Activated T-cell treated with anti-CD3 and anti-CD28 coated beads, Interleukin-2, amount 50 U/mL, for 4 hours (primary cell): ENCODE measurements at places on chromosomes 7 and 10. TPM values are rescaled to one million over a fixed set of nuclear protein-coding genes. Genes with fewer than 3 reads are reported as not detected.
A peak's percentile ranks its signal among the peaks of the same experiment; 100 is the strongest.

DOCK1 gene
- 0.11 TPM for total RNA-seq

DNA sequence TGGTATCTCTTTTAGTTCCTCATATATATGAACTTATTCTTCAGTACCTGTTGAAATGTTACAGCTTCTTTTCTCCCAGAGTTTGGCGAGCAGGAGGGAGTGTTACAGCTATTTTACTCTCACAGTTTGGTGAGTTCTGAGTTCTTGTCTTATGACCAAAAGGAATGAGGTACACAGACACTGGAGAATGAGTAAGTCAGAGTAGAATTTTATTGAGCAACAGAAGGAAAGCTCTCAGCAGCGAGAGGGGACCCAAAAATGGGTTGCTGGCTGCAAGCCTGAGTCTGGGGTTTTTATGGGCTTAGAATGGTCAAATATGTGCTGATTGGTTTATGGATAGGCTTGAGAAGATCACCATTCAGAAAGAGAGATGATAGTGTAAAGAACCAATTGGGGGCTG, 175.2 kb downstream of the CDK14 start:
- DNase-seq: no peak

- no peak for DNase-seq
Observed at GRCh38 chr10:73858013-73858708, 16.2 kb downstream of the CAMK2G start.

DNA sequence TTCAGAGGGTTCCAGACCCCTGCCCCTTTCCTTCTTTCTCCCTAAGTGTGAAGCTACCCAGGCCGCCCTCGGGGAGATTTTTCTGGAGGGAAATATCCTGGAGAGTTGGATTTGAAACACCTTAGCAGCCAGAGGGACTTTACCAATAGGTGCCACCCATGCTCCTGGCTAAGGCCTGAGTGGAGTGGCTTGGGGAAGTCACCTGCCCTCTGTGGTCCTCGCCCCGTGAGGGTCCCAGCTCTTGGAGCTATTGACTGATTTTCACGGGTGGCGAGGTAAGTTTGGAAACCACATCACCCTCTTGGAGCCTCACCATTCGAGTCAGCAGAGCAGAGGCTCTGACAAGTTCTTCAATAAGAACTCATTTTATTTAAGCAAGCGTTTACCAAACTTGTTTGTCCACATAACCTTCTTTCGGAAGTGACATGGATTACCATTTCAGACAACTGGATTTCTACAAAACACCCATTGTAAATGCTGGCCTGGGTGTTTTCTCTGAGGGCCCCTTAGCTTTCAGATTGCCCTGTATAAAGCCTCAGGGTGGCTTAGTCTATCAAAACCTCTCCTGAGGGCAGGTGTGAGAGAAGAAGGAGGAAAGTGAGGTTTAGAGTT, 20.4 kb downstream of the AQP1 start:
- DNase-seq: no peak

CPN1 gene
- total RNA-seq: not detected

PPP1R3A gene
- not detected for total RNA-seq

WNT8B gene
- 0.11 TPM for total RNA-seq

OR2A5 gene
- total RNA-seq: not detected

CALCR gene
- not detected for total RNA-seq

TLX1 gene
- total RNA-seq: not detected

GPER1 gene
- 0.08 TPM for total RNA-seq

CPA1 gene
- 11.6 TPM for total RNA-seq

TFPI2 gene
- 3.2 TPM for total RNA-seq

DNA sequence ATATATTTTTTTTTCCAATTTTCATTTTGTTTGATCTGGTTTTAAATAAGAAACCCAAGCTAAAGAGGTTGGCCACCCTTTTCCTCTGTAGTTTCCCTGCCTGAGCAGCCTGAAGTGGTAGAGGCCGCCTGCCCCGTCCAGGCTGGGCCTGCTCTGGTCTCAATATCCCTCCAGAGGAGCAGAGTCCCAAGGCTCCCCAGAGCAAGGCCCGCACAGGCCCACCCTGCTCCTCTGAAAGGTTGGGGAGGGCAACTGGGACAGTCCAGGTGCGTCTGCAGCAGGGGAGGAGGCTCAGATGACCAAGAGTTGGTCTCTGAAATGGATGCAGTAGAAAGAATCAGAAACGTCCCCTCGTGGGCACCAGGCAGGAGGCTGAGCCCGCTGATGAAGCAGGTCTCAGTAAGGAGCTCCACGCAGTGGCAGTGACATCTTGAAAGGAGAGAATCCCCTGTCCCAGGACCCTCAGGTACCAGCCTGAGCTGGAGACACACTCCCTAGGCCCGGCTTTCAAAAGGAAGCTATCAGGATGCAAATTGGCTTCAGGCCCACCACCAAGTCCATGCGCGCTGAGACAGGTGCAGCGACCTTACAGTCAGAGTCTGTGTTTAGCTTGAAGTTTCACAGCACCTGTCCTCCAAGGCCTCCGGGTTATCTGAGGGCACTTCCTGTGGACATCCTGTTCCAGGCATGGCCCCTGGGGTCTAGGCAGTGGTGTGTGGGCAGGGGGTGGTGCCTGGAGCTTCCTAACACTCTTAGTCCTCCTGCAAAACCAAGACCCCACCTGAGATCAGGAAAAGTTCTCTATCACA, 37.7 kb downstream of the EN2 start:
- DNase-seq: no peak

DNA sequence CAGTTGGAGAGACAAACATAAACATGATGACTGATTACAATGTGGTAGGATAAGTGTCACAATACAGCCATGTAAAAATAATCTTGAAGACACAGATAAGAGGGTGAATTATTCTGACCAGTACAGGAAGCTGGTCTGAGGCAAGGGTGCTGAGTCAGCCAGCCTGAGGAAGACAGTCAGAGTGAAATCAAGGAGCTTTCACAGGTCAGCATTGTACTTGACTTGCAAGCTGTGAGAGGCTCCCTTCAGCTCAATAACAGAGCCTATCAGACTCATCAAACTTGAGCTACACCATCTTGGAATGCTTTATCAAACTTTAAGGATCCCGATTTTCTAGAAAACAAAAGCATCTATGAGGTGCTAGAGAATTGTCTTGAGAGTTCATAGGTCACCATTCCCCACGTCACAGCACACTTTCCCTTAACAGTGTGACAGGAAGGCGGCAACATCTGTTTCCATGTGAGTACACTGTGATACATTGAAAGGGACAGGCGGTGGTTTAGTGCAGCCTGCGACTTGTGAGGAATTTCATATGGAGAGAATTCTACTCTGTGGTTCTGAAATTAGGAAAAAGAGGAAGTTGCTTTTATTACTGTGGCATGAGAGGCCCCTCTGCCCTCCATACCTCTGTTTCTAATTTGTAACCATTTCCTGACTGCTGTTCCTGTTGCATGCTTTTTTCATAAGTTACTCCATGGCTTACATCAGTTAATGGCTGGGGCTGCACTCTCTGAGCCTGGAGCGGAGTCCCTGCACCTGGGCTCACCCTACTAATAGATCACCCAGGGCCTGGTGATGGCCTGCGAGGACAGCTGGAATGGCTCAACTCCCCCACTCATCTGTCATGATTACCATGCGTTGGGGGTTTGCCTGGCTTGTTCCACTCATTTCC, 417.1 kb downstream of the SUGCT start:
- DNase-seq: no peak

DNA sequence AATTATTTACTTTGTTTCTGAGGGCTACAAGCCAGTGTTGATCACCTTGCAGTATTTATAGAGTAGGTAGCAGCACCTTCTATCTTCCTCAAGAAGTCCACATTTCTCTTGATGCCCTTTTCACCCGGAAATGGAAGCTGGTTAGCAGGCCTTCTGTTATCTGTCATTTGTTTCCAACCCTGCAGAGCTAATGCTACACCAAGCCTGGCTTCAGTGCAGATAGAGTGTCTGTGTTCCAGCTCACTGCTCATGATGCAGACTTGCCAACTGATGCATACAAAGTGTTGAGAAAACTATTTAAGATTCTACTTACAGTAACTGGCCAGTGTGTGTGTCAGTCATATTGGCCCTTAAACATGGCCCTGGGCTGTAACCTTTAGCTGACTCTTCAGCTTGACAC, 301.0 kb downstream of the LHFPL3 start:
- no peak for DNase-seq

DNA sequence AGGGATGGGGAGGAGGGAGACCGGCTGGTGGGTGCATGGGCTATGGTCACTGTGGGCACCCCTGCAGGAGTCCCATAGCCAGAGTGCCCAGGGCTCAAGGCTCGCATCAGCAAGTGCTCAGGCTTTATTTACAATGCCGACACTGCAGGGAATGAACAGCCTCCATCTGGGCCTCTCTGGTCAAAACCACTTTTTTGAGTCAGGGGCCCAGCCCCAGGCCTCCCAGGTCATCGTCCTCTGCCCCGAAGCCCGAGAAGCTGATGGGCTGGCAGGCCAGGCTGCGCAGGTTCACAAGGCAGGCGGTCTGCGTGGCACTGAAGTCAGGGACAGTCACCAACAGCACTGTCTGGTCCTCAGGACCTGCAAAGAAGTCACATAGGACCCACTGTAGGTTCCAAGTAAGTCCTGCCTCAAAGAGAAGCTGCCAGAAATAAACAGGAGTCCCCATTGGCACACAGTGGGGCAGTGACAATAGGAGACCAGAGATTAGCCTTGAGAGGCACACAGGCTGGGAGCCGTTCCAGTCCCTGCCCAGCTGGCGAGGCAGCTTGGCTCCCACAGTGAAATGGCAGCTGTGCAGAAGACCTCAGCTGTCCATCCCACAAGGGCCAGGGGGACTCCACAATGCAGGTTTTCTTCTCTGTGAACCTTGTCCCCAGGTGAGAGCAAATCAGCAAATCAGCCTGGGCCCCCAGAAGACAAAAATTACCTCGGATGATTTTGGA, 8.6 kb downstream of the POLD2 start:
- DNase-seq: no peak

C10orf71 gene
- total RNA-seq: not detected

ACSL5 gene
- total RNA-seq: 41.2 TPM

DNA sequence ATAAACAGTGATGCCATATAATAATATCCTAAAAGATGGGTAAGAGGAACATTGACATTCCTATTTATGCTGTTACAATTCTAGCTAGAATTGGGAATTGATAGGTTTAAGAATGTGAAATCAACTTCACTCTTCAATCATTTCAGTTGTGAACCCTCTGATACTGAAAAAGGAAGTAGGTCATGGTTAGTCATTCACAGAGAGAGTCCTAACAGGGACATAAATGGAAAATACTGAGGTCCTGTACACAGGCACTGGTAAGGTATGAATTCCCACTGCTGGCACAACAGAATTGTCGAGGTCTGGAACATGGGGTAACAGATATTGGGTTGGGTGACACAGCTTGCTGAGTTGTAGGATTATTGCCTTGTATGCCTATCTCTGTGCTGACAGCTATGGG, 289.4 kb upstream of the LRRN3 start:
- DNase-seq: no peak

GPRIN2 gene
- total RNA-seq: not detected

GRCh38 chr10:21078410-21079329, 181.6 kb upstream of the NEBL start:
- DNase-seq: no peak

SLC26A4 gene
- total RNA-seq: 0.68 TPM

DLG5 gene
- total RNA-seq: 1.0 TPM

GRCh38 chr7:44264221-44264931, 61.0 kb downstream of the CAMK2B start:
- DNase-seq: no peak

CNNM1 gene
- 1.9 TPM for total RNA-seq

- DNase-seq: no peak
Observed at GRCh38 chr7:55481155-55481554, 91.1 kb downstream of the VOPP1 start.

DNA sequence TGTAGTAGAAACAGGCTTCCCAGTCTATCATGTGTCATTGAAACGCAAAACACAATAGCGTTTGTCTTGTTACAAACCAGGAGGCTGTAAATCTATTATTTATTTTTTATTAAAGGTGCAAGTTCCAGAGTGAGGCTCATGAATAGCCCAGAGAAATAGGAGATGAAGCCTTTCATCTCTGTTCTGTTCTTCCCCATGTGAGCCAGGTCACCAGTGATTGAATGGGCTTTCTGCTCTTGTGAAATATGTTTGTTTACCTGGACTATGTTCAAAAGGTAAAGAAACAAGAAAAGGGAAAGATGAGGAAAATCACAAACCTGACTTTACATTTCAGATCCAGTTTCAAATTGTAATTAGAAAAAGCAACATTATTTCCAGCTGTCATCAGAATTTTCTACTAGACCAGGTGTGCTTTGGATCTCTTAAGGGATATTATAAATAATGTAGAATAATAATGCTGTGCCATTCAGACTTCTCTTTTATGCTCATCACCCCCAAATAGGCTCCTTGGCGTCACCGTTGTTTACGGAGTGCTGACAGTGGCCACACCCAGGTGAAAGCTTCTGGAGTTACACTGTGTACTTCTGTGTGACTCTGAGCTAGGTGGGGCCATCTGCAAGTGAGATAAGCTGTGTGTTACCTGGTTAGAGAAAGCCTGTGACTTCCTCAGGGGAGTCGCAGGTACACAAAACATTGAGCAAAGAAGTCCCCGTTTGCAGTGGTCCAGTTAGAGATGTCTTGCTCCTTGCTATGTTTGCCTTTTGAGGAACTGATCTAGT, 274.9 kb downstream of the SDK1 start:
- DNase-seq: no peak

- no peak for DNase-seq
Observed at GRCh38 chr7:2583798-2584580, 25.2 kb downstream of the IQCE start.

GTF2IRD2 gene
- total RNA-seq: 2.6 TPM

GRCh38 chr10:14527915-14528314, 197.2 kb upstream of the FRMD4A start:
- DNase-seq: no peak

GRCh38 chr10:120666308-120666707, 184.9 kb upstream of the WDR11 start:
- no peak for DNase-seq

GRCh38 chr10:112616647-112617046, 169.6 kb downstream of the VTI1A start:
- no peak for DNase-seq

GRCh38 chr7:134513169-134513752, 14.1 kb upstream of the AKR1B10 start:
- DNase-seq: peak; percentile 9

DNA sequence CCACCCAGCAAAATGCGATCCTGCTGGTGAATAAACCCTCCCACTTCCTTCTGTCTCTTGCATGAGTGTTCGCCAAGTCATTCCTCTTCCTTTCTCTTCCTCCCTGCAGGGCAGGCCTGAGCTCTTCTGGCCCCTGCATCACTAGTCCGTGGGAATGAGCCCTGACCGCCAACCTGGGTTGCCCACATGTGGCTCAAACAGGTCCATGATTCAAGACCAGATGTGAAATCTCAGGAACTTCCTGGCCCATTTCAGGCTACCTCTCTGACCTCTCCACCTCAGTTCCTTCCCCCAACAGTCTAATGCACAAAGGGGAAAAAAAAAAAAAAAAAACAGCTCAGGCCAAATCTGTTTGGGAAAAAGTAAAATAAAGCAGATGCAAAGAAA, 5.4 kb upstream of the YWHAG start:
- DNase-seq: no peak
